ENCODE measurements at places on chromosomes 7 and 10.

GRCh38 chr10:5971315-5971832, 6.0 kb downstream of the IL15RA start:
- DNase-seq = no peak

GRCh38 chr10:123538401-123539320, 127.5 kb upstream of the GPR26 start:
- DNase-seq = no peak

- no peak for DNase-seq
These were observed 912 bp upstream of the DUSP5 start for GRCh38 chr10:110496553-110497437.

- DNase-seq = no peak
These were observed 8.0 kb downstream of the VSTM4 start for GRCh38 chr10:49107111-49107886.

DNA sequence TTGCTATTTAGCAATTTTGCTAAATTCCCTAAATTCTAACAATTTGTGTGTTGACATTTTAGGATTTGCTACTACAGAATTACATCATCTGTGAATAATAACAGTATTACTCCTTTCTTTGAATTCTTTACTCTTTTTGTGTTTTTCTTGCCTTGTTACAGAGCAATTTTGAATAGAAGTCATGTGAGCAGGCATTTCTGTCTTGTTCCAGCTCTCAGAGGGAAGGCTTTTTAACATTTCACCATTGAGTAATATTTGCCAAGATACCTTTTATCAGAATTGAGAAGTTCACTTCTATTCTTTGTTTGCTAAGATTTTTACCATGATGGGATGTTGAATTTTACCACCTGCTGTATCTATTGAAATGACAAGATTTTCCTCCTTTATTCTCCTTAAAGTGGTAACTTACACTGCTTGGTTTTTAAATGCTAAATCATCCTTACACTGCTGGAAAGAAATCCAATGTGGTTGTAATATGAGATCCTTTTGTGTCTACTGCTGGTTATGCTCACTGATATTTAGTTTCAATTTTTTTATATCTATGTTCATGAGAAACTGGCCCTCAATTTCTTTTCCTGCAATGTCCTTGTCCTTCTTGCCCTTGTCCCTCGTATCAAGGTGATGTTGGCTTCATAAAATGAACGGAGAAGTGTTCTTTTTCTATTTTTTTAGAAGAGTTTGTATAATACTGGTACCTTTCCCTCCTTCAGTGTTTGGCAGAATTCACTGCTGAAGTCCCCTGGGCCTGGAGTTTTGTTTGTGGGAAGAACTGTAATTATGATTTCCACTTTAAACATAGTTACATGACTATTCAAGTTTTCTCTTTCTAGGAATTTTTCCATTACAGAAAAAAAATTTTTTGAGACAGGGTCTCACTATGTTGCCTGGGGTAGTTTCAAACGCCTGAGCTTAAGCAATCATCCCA, 50.3 kb upstream of the ATP6V0A4 start:
- no peak for DNase-seq

DNA sequence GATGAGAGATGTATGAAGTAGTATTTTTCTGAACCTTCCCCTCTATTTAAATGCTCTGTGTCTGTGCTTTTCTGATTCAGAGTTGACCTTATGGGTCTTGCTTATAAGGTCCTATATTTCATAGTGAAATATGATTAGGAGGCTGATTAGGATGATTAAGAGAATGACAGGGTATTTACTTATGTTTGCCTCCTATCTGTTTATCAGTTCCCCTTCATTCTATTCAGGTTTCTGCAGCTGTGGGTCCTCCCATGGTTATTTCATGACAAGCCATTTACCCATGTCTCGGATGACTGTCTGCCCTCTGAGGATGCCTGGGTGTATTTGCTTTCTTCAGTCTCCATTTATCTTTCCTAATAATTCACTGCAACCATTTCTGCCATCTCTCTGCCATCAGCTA, 16.9 kb downstream of the RPA3 start:
- DNase-seq = no peak

DNA sequence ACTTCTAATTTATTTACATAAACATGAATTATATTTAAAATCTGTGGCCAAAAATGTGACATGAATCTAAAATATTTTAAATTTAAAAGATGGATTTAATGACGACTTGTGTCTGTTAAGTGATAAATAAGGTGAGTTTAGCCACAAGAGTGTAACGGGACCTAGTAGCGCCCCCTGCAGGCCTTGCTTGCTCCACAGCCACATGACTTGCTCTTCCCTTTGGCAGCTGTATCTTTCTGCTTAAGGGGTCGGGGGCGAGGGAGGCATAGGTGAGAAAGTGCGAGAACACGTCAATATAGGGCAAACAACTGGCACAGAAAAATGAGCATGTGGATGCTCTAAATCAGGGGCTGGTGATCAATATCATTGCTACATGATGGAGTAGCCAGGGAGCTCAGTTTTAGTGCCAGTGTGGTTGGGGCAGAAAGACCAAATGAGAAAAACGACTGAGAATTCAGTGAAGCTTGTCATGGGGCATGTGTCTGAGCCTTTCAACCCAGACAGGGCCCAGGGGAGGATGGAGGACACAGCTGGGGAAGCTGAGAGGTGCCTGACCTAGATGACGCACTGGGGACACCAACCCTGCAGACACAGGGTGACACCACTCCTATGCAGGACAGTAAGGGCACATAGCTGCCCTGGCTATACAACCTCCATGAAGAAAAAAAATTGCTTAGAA, 49.8 kb downstream of the PAXIP1 start:
- DNase-seq = no peak

DNA sequence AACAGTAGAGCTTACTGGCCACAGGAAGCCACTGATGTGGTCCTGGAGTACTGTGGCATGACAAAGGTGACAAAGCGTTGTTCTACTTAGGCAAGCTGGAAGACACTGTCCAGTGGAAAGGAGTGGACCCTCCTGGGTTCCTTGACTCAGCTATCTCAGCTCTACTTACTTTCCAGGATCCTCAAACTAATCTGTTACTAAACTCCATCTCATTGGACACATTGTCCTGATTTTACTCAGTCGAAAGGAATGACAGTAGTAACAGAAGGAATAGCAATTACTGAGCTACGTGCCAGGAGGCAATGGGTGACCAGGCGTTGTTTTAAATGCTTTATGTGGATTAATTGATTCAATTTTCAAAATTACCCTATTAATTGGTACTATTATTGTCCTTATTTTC, 41.6 kb downstream of the ABLIM1 start:
- DNase-seq = no peak
